ENCODE measurements at places on chromosomes 5 and 9. TPM values are rescaled to one million over a fixed set of nuclear protein-coding genes. Genes with fewer than 3 reads are reported as not detected.

STX17 gene
- total RNA-seq: 14.0 TPM

TMEM174 gene
- total RNA-seq: not detected

PAPPA gene
- total RNA-seq: 13.1 TPM

PTGDS gene
- total RNA-seq: not detected

CARD6 gene
- 24.4 TPM for total RNA-seq

FAM120AOS gene
- 30.4 TPM for total RNA-seq

DTWD2 gene
- total RNA-seq: 1.6 TPM

SARDH gene
- total RNA-seq: 3.4 TPM

COL15A1 gene
- 5.8 TPM for total RNA-seq

CAMK4 gene
- 5.8 TPM for total RNA-seq

FGF1 gene
- 1.5 TPM for total RNA-seq

MAMDC4 gene
- 3.4 TPM for total RNA-seq

ECM2 gene
- total RNA-seq: not detected

ABCA1 gene
- 36.5 TPM for total RNA-seq

GPRIN1 gene
- 13.1 TPM for total RNA-seq

ABLIM3 gene
- total RNA-seq: 57.9 TPM

FOXI1 gene
- total RNA-seq: not detected

PPP3R2 gene
- not detected for total RNA-seq

GCNT1 gene
- total RNA-seq: 1.7 TPM

KIF27 gene
- 4.1 TPM for total RNA-seq

SLCO6A1 gene
- total RNA-seq: not detected

PDE6A gene
- not detected for total RNA-seq

PCDHGA12 gene
- 10.5 TPM for total RNA-seq

MSMP gene
- total RNA-seq: 1.6 TPM

C5orf58 gene
- not detected for total RNA-seq

MELK gene
- 14.7 TPM for total RNA-seq

TAS2R1 gene
- total RNA-seq: not detected

RABGAP1 gene
- total RNA-seq: 21.7 TPM

MAN2A1 gene
- total RNA-seq: 63.7 TPM

CDH6 gene
- total RNA-seq: 22.1 TPM

IL17B gene
- not detected for total RNA-seq

HAPLN1 gene
- total RNA-seq: not detected

PHYHD1 gene
- total RNA-seq: 0.23 TPM

DEPDC1B gene
- 3.4 TPM for total RNA-seq

SLIT3 gene
- 7.4 TPM for total RNA-seq

CCDC171 gene
- total RNA-seq: 0.58 TPM

TRIM14 gene
- 3.9 TPM for total RNA-seq

PLPP7 gene
- total RNA-seq: 3.3 TPM

DMGDH gene
- not detected for total RNA-seq

SLC25A48 gene
- total RNA-seq: not detected

SCGB3A2 gene
- not detected for total RNA-seq

OR4F3 gene
- total RNA-seq: not detected

LCN1 gene
- not detected for total RNA-seq

CDC20B gene
- 0.23 TPM for total RNA-seq

ENTPD2 gene
- total RNA-seq: not detected

CDHR2 gene
- total RNA-seq: not detected

DMRT3 gene
- total RNA-seq: 0.47 TPM

PALM2AKAP2 gene
- 3.9 TPM for total RNA-seq

All from glomerular endothelial cell (primary cell).